ENCODE measurements at places on chromosomes 5 and 9.

DNA sequence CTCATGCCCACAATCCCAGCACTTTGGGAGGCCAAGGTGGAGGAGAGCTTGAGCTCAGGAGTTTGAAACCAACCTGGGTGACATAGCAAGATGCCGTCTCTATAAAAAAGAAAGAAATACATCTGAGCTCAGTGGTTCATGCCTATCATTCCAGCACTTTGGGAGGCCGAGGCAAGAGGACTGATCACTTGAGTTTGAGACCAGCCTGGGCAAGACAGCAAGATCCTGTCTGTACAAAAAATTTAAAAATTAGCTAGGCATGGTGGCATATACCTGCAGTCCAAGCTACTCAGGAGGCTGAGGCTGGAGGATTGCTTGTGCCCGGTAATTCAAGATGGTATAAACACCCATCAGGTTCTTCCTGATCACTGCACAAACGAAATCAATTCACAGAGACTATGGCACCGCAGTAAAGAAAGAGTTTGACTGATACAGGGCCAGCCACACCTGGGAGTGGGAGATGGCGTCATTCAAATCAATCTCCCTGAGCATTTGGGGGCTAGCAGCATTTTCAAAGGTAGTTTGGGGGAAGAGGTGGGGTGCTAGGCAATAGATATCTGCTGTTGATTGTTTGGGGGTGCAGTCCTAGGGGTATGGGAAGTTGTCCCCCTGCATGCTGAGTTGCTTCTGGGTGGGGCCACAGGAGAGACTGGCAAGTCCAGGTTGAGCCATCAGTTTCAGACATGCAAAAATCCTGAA lies 169.2 kb downstream of the TTC39B start:
- no peak for DNase-seq

DNA sequence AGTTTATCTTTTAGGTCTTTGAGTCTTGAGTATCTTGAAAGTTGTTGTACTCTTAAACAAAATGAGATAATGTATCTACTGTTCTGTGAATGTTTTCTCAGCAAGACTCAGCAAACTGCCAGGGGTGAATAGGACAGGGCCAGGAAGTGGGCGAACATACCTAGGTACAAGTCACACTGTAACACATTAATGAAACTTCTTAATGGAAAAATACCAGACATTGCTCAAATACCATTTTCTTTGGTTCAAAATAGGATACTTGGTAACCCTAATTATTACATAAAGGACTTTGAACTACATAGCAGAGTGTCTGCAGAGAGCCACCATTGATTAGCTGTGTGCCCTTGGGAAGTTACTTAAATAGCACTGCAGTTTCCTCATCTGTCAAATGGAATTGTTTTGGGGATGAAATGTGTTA lies 197.5 kb downstream of the ARHGEF28 start:
- no peak for DNase-seq

- no peak for DNase-seq
Observed at GRCh38 chr5:132008163-132008473, 3.3 kb downstream of the ACSL6 start.

- no peak for DNase-seq
Observed at GRCh38 chr5:11383506-11384095, 520.6 kb downstream of the CTNND2 start.

- no peak for DNase-seq
Observed at GRCh38 chr5:77328930-77329647, 118.6 kb downstream of the PDE8B start.

DNA sequence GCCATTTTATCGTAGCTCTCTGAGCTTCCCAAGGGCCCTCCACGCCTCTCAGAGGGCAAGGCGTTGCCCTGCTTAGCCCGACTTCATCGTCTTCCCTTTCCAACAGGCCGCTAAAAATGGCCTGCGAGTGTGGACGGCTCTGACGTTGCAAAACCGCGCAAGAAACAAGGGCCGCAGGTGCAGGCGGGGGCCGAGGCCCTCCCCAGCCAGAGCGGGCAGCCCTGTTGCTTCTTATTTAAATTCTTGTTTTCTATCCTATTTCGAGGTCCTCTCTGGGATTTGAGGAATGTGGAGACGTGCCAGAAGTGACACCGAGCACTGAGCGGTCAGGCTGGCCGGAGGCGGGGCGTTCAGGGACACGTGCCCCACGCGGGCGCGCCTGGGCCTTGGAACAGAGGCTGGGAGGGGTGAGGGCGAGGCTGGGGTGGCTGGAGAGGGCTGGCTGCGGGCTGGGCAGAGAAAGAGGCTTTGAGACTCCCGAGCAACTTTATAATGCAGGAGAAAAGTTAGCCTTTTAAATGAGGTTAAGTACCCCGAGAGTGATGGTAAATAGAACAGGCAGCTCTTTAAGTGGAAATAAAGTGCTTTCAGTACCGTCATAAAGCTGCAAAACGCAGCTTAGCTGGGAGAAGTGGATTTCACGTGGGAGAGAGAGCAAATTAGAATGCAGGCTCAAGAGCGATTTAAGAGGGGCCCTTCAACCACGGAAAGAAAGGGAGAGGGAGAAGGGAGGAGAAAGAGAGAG lies 243.6 kb downstream of the AUH start:
- DNase-seq: peak; percentile 68

DNA sequence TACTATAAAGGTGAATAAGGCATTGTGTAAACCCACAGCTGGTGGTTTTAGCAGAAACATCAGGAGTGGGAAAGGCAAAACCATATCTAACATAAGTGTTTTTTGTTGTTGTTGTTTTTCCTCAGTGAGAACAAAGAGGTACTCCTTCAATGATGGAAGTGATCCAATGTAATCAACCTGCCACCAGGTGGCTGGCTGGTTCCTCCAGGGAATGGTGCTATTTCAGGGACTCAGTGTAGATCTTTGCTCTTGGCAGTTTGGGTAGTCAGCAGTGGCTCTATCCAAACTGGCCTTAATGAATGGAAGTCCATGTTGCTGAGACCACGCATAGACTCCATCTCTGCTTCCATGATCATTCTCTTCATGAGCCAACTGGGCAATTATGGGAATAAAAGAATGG lies 10.8 kb downstream of the DMRTA1 start:
- no peak for DNase-seq

DNA sequence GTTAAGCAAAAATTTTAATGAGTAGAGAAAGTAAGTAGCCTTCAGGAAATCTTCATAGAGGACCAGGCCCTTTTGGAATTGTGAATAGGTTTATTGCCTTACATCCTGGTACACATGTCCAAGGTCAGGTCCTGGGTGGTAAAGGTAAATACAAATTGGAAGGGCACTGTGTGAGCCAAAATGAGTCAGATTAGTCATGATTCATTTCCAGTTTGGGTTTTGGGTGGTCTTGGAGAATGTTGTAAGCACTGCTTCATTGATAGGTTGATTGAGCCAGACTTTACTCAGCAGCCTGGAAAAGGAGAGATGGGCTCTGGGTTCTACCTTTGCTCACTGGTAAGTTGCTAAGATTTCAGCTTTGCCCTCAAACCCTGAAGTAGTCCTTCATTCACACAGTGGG lies 82.5 kb upstream of the ZNF169 start:
- DNase-seq: no peak

DNA sequence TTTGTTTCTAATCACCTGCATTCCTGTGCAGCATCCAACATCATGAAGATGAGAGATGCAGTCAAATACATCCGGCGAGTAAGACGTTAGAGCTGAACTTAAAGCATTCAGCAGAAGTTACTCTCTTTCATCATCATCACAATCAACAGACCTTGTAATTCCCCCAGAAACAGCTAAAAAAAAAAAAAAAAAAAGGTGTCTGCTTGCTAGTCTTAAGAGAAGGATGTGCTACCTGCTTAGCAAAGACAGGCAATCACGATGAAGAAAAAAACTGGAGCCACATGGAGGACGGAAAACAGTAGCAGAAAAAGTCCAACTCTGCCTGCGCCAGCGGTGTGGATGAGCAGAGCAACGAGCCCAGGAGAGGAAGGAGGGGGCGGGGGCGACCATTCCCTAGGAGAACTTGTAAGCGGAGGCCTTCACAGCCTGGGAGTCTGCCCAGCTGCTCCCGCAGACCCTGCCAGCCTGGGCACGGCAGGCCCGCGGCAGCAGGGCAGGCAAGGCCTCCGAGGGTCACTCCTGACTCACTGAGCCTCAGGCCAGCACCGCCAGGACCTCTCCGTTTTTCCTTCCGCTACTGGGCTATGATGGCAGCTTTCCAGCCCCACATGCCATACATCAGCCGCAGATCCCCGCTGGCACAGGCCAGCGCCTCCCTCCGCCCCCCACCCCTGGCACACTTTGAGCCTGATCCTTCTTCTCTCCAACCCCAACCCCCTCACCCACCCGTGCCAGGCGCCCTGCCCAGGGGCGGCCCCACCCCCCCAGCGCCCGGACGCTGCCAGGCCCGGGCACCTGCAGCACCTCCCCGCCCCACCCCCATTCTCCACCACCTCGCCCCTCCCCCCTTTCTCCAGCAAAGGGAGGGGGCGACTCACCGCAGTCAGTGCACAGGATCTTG lies 1.4 kb downstream of the NRG2 start:
- DNase-seq: peak; percentile 66

GRCh38 chr5:124990723-124991122 lies 244.3 kb upstream of the ZNF608 start:
- DNase-seq: no peak

GRCh38 chr5:109917966-109918365 lies 228.2 kb downstream of the MAN2A1 start:
- DNase-seq: no peak

GRCh38 chr5:93304456-93305250 lies 276.4 kb downstream of the NR2F1-AS1 start:
- no peak for DNase-seq

DNA sequence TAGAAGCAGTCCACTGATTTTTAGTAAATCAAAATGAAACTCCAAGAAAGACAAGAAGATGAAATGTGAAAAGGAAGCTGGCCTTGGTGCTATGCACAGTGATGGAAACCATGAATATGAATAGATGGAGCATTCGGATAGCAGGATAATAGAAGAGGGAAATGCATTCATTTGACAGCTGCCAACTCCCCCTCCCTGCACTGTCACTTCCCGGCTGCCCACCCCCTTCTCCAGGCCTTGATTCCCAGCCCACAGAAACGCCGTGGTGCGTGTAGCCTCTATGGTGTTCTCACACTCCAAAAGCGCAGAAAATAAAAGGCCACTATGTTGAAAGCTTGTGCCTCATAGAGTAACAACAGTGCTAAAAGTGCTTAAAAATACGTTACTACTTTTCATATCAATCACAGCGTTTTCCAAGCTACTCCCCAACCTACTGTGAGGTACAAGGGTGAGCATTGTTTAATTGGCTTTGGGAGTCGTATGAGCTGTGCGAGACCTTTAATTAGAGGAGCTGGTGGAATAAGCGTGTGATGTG lies 26.1 kb upstream of the IFNK start:
- no peak for DNase-seq

DNA sequence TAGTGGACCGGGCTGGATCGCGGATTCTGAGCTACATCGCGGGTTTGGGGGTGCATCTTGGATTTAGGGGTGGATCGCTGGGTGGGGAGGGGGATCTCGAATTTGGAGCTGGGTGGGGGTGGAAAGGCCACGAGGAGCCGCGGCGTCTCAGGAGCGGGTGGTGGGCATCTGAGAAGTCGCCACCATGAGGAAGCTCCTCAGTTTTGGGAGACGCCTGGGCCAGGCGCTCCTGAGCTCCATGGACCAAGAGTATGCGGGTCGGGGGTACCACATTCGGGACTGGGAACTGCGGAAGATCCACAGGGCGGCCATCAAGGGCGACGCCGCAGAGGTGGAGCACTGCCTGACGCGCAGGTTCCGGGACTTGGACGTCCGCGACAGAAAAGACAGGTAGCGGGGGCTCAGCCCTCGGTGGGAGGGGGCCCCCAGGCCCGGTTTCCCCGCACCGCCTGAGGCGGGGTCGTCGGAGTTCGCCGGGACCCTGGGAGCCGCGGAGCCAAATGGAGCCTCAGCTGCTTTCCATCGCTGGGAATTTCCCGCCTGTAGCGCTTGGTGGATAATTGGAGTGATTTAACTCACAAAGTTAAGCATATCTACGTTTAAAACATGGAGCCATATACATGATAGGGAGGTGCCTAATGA lies 376 bp downstream of the ANKRD18B start:
- no peak for DNase-seq

GRCh38 chr5:98110282-98110691 lies 663.2 kb upstream of the RGMB start:
- peak; percentile 51 for DNase-seq

DNA sequence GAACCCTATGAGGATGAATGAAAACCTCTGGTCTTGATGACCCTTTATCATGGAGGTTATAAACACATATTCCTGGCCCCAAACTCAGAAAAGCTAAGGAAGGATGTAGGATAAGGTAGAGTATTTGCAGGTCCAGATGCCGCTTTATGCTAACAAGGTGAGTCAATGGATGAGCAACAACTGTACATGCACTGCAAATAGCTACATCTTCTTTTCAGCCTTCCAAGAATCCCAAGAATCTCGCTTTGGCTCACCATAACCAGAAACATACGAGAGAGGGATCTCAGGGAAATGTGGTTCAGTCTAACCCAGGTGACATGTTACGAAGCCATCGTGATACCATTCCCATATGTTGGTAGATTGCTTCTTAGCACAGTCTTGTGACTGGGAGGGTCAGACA lies 152.3 kb upstream of the ANKH start:
- DNase-seq: no peak

- peak; percentile 43 for DNase-seq
Observed at GRCh38 chr5:168047043-168047668, 244.3 kb upstream of the WWC1 start.

GRCh38 chr9:16459421-16460148 lies 410.9 kb downstream of the BNC2 start:
- DNase-seq: no peak

DNA sequence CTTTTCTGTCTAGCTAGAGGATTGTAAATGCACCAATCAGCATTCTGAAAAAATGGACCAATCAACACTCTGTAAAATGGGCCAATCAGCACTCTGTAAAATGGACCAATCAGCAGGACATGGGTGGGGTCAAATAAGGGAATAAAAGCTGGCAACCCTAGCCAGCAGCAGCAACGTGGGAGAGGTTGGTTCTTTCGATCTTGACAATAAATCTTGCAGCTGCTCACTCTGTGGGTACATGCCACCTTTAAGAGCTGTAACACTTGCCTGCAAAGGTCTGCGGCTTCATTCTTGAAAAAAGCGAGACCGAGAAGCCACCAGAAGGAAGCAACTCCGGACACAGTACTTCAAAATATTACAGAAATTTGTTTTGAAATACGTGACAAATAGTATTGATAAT lies 424.6 kb upstream of the CDH9 start:
- no peak for DNase-seq

GRCh38 chr9:117413346-117414219 lies 1.3 kb downstream of the ASTN2 start:
- no peak for DNase-seq
